Non-pigmented ciliary epithelial cell (primary cell): ENCODE measurements at places on chromosomes 7 and 10.
A peak's percentile ranks its signal among the peaks of the same experiment; 100 is the strongest.

DNA sequence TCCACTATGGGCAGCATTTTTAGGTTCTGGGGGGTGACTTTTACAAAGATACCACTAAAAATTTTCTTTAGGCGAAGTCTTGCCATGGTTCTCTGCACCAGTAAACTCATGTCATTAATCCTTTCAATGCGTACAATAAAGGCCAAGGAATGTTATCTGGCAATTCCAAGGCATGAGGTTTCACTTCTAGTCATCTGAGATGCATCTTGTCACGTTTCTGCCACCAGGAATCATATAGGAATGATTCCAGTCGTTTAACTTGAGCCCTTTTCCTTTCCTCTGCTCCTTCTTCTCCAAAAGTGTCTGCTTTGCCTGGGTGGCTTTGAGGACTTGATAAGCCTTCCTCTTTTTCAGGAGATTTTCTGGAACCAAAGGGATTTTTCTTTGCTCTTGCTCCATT lies 56.8 kb downstream of the COBL start:
- no peak for DNase-seq

DNA sequence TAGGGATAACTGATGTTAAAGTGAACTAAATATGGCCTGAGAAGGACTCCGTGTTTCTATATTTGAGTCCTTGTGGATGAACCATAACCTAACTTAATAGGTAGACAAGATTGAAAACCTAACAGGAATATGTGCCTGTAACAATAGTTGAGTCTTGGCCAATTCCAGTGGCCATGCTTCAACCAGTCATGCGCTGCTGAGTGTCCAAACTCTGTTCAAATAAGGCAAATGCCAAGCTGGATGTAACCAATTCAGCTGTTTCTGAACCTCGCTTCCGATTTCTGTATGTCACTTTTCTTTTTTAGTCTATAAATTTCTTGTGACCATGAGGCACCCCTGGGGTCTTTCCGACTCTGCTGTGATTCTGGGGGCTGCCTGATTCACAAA lies 608.2 kb downstream of the GALNT17 start:
- DNase-seq, result no peak

DNA sequence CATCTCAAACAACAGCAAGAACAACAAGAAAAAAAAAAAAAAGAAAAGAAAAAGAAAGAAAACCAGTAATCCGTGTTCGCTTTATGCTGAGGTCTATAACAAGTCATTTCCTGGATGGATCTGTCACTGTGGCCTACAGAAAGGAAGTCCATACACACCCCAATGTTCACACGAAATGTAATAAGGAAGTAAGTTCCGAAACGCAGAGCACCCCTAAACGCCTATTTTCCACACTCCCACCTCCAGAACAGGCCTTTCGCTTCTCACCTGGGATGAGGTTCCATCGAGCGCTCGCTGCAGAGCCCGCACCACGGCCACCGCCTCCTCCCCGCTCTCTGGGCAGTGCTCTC lies 735 bp downstream of the ZNF394 start:
- no peak for DNase-seq

GRCh38 chr7:158809596-158809995 lies 19.7 kb downstream of the ESYT2 start:
- DNase-seq, result no peak

DNA sequence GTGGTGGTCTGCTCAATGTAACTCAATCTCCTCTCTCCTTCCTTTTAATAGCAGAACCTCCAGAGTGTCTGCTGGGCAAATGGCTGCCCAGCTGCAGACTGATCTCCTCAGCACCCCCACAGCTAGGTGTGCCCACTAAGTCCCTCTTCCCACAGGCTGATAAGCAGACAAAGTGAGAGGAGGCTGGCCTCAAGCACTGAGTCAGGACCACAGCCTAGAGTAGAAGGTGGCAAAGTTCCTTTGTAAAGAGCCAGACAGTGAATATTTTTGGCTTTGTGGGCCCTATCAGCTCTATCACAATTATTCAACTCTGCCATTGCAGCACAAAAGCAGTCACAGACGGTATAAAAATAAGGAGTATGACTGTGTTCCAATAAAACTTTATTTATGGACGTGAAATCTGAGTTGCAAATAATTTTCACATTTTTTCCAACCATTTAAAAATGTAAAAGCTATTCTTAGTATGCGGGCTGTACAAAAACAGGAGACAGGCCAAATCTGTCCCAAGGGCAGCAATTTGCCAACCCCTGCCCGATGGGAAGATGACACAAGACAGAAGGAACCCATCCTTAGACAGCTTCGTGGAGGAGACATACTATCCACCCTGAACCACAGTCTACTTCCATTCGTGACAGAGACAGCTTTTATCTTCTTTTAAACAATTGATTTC lies 23.4 kb downstream of the JAZF1 start:
- no peak for DNase-seq

DNA sequence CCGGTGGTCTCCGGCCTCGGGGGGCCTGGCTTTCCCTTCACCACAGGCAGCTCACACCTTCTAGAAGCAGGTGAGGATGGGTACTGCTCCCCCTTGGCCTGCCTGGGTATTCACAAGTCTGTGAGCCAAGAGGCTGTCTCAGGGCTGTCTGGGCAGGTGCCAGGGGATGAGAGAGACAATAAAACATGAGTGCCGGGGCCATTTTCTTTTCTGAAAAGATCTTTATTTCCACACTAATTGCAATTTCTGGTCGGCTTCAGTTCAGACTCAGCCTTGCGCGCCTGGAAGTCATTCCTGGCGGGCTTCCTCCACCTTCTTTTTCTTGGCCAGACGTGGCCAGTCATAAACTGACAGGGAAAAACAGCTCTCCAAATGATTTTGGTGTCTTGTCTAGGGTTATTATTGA lies 171.2 kb downstream of the ARHGAP12 start:
- no peak for DNase-seq

DNA sequence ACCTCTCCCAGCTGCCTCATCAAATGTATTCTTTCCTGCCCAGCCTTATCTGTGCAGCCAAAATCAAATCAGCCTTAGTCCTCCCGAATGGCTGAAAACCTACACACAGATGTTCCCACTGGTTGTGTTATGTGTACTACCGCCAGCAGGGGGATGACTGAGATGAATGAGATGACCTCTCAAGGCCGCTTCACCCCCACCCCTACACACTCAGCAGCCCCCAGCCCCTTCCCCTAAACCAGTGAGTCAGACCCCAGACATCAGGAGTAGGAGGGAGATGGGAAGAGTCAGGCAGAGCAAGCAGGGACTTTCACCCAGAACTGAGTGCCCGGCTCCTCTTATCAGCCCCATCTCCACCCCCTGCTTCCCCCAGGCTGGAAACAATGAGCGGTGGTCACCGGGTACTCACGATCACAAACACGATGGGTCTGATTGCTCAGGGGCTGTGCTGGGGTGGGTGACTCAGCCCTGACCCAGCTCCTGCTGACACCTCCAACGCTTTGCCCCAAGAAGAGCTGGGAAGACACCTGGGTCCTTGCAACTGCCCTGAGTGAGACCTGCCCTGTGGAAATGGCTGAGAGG lies 6.5 kb upstream of the C10orf105 start:
- DNase-seq, result no peak

DNA sequence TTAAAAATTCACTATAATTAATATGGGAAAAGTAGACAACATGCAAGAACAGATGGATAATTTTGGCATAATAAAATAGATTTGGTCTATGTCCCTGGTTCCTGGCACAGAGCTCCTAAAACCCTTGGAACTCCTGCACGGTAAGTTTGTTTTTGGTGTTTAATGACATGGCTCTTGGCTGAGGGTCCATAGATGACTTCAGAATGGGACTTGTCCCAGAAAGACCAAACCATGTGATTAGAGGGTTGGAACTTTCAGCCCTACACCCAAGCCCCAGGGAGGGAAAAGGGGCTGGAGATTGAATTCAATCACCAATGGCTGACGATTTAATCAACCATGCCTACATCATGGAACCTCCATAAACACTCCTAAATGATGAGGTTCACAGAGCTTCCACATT lies 12.6 kb upstream of the GSDME start:
- DNase-seq, result no peak

DNA sequence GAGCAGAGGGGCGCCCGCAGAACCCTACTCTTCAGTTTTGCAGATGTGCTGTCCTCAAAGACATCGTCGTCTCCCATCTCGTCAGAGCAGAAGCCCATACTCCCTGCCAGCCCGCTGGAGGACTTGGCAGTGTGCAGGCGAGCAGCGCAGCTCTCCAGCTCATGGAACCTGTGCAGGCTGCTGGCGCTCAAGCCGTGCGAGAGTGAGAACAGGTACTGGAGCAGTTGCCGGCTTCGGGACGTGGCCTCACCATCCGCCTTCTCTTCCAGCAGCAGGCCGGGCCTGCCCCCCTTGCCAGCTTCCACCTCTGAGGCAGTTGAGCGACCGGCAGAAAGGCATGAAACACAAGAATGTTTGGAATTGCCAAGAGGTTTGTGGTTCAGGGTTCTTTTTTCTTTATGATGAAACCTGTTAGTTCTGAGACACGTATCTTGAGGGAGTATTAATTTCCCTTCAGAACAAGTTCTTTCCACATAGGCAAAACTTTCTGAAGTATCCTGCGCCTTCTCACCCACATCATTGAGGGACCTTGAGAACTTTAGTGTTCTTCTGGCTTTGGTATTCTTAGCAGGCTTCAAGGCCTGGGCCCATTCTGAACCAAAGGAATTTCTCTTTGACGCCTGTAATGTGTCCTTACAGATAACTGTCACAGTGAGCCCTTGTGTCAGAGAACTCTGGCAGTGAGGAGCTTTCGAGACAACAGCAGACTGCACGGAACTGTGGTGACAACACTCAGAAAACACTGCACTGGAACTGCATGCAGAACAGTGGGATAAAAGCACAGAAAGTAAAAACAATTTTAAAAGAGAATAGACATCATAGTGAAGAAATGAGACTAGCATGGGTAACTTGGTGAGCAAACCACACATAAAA lies 89.5 kb downstream of the ALOX5 start:
- peak; percentile 10 for DNase-seq

GRCh38 chr10:117555017-117555416 lies 12.5 kb downstream of the EMX2 start:
- DNase-seq, result no peak

- DNase-seq, result no peak
These were observed 393.4 kb upstream of the NFE2L3 start for GRCh38 chr7:25758559-25758958.

DNA sequence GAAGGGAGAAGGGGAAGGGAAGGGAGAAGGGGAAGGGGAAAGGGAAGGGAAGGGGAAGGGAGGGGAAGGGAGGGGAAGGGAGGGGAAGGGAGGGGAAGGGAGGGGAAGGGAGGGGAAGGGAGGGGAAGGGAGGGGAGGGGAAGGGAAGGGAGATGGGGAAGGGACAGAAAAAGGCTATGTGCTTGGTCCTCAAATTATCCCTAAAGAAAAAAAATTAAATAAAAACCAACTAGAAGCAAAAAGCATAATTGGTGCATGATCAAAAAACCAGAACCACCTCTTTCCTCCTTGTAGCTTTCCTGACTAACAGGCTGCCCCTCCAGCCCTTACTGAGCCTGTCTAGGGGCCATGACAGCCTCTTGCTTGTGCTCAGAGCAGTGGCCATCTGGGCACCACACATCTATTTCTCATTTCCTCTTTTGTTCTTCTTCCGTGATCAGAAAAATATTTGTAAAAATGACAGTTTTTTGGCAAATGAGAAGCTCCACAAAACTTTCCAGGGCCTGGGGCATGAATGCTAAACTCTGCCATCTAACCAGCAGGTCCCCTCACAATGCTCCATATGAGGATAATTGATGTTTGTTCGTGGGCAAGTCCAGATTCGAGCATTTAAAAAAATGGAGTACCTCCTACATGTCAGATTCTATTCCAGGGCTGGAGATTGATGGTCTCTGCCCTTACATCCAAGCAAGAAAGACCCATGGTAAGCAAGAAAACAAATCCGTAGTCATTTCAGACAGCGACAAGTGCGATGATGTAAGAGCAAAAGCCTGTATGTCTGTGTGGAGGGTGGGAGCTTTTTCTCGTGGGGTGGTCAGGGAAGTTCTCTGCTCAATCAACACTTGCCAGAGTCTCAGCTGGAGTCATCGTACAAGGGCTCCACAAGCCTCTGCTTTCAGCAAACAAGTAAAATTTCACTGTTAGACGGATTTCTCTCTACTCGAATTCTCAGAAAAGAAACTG lies 320.9 kb downstream of the WDR11 start:
- no peak for DNase-seq

- no peak for DNase-seq
These were observed 93.0 kb upstream of the SORCS3 start for GRCh38 chr10:104548090-104548489.

- DNase-seq, result no peak
These were observed 219.5 kb upstream of the INHBA start for GRCh38 chr7:41922373-41922772.

DNA sequence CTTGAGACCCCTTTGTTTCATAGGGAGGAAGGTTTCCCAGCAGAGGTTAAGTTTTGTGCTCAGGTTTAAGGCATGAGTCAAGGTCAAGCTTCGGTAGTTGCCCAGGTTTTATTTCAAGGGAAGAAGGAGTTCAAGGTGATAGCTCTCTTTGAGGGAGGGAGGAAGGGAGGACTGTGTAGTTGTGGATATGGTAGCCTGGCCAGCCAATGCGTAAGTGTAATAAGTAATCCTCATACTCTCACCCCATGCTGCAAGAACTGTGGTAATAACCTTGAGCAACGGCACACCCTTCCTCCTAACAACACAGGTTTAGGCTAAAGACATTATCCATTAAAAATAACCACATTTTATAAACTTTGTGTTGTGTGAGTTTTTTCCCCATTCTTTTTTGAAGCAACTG lies 478.9 kb downstream of the KCNMA1 start:
- DNase-seq, result no peak

DNA sequence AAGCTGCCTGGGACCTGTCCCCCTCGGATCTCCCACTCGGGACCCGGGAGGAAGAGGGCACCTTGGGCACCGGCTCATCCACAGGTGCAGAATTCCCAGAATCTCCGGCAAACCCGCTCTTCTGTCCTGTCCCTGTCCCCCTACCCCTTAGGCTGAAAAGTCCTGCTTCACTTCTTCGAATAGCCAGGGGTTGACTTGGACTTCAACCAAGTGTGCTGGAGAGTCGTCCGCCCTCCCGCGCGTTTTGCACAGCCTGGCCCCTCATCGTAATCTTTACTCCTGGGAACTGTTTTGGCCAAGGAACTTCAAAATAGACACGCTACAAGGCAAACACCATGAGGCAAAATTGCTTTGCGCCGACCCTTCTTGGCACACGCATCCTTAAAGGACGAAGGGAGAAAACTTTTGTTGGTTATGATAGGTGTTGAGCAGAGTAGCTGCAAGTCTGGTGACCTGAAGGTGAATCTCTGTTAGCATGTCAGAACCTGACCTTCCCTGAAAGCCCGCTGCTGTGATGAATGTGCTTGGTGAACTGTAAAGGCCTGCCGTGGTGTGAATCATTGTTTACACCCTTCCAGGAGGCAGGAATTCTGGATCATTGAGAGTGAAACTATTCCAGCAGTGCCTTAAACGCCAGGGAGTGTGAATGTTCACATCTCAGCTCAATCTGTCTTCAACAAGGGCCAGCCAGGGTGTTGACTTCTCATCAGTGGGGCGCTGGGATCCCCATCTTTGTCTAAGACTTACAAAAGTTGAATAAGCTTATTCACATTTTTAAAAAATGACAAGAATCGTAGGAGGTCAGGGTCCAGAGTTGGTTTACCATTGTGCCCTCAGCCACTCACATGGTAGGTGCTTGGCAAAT lies 589 bp upstream of the RAPGEF5 start:
- no peak for DNase-seq

GRCh38 chr10:6958711-6959110 lies 378.6 kb upstream of the PRKCQ start:
- no peak for DNase-seq

- no peak for DNase-seq
These were observed 110.7 kb downstream of the INHBA start for GRCh38 chr7:41592236-41592635.
